CD8-positive, alpha-beta memory T cell (primary cell): ENCODE measurements at places on chromosomes 16 and 17.
A peak's percentile ranks its signal among the peaks of the same experiment; 100 is the strongest.

- no peak for DNase-seq
Observed at GRCh38 chr17:74584292-74585060, 7.6 kb downstream of the CD300LD start.

GRCh38 chr16:29925105-29925756 is 795 bp downstream of the KCTD13 start:
- no peak for DNase-seq

GRCh38 chr17:38870259-38871165 is 654 bp downstream of the LASP1 start:
- DNase-seq = peak; percentile 66

GRCh38 chr17:17917394-17917793 is 54.8 kb downstream of the TOM1L2 start:
- DNase-seq = no peak

- DNase-seq = peak; percentile 51
Observed at GRCh38 chr17:7846063-7846735, 8.7 kb upstream of the TMEM88 start.

DNA sequence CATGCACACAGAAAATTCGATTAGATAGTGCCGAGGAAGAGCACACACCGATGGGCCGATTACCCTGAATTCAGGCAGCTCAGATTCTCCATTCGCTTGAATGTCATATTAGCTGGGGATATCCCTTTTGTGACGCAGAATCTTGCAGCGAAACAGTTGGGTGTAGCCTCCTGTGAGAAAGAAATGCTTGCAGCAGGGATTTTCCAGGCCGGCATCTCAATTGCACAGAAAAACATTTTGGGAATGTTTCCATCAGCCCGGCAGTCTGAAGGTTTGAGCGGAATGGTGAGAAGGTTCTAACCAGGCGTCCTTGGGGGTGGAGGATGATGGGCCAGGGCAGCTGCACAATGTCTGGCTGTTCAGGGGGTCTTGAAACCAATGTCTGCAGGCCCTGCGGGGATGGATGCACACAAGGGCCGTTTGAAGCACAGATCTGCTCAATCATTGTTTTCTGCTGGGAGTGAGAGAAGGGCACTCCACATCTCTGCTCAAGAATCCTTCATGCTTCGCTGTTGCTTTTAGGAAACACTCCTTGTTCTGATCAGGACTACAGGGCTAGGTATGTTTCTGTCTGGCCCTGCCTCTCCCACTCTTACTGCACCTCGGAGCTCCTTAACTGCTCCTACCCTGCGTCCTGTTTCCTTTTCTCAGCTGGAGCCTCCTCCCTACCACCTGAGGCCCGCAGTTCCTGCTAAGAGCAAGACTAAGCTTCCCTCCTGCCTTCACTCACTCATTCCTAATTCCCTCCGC is 94.6 kb downstream of the CMIP start:
- DNase-seq = no peak

GRCh38 chr16:21206550-21206949 is 4.8 kb downstream of the ZP2 start:
- no peak for DNase-seq

- DNase-seq = no peak
Observed at GRCh38 chr16:31529937-31530312, 2.2 kb downstream of the AHSP start.

DNA sequence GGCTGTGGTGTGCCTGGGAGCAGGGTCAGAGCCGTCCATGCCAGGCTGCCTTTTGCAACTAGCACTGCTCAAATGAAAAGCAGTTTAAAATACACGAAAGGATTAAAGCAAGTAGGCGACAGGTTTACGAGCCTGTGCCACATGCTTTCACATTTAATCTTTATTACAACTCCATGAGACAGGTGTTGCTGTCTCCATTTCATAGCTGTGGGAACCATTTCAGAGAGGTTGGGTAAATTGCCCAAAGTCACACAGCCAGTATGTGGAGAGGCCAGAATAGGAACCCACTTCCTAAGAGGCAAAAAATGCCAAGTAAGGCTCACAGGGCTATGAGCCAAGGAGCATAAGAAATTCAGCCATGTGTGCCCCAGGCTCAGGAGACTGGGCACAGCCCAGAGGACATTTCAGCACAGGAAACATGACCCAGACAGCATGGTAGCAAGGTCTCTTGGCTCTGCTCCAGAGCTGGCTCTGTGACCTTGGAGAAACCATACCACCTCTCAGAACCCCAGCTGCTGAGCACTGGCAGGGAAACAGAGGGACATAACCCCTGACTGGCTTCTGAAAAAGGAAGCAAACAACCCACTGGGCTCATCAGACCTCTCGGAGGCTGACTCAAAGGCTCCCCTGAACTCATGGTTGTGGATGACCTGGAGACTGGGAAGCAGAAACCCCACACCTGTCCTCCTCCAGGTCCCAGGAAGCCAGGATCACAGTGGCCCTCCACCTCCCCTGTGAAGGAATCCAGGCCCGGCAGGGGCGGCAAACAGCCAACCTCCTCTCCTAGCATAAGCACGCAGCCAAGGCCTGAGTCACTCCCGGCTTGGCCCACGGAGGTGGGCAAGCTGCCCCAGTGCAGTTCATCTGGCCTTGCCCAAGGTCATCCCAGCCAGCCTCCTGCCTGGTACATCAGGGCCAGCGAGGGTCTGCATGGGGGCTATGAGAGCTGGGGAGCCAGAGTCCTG is 40.3 kb upstream of the MRPS23 start:
- DNase-seq = no peak

DNA sequence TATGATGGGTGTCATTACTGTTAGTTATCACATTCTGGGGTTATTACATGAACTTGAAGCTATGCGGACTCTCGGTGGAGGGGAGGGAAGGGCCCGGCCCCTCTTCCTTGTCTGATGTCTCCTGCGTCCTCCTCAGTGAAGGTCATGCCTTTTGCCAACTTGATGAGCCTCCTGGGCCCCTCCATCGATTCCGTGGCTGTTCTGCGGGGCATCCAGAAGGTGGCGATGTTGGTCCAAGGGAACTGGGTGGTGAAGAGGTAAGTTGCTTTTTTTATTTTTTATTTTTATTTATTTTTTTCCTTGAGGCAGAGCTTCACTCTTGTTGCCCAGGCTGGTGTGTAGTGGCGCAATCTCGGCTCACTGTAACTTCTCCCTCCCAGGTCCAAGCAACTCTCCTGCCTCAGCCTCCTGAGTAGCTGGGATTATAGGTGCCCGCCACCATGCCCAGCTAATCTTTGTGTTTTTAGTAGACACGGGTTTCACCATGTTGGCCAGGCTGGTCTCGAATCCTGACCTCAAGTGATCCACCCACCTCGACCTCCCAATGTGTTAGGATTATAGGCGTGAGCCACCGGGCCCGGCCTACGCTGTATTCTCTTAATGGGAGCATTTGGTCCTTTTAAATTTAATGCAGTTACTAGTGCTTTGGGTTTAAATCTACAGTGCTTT is 21.6 kb downstream of the POLR3E start:
- DNase-seq = peak; percentile 49

GRCh38 chr17:80365983-80366382 is 49.0 kb upstream of the ENDOV start:
- DNase-seq = no peak

GRCh38 chr17:41544491-41544892 is 16.4 kb upstream of the KRT19 start:
- DNase-seq = peak; percentile 2

DNA sequence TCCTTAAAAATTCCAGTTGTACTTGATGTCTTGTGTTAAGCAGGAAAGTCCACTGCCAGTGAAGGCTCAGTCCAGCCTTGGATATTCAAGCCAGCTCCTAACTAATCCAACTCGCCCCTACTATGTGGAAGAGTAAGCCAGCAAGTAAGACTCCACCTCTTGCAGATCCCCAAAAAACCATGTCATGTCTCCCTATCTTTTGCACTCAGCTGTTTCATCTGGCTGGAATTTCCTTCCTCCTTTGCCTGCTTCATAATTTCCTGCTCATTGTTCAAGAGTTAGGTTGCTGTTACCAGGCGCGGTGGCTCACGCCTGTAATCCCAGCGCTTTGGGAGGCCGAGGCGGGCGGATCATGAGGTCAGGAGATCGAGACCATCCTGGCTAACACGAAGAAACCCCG is 37.8 kb downstream of the RBBP6 start:
- no peak for DNase-seq

DNA sequence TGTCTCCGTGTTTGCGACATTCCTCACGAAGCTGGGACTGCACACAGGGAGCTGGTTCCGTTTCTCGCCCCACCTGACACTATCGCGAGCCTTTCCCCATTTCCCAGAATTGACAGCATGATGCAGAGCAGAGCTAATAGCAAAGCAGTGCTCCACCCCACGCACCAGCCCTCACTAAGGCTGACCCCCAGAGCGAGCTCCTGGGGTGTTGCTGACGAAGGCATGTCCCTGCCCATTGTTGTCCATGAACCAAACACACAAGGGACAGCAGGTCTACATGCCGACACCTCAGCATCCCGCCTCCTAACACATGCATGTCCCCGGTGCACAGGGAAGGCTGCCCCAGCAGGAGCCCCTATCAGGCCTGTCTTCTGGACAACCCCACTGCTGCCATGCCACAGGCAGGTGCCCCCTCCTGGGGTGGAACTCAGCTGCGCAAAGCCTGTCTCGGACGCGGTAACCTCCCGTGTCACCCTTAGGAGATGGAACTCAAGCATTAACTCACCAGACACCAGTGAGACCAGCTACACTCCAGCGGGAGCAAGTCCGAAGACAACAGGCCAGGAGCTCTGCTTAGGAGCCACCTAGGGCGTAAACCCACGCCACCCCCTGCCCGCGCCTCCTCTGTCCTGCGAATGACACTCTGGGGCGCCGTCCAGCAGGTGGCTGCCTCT is 16.9 kb upstream of the TRAP1 start:
- DNase-seq = no peak

DNA sequence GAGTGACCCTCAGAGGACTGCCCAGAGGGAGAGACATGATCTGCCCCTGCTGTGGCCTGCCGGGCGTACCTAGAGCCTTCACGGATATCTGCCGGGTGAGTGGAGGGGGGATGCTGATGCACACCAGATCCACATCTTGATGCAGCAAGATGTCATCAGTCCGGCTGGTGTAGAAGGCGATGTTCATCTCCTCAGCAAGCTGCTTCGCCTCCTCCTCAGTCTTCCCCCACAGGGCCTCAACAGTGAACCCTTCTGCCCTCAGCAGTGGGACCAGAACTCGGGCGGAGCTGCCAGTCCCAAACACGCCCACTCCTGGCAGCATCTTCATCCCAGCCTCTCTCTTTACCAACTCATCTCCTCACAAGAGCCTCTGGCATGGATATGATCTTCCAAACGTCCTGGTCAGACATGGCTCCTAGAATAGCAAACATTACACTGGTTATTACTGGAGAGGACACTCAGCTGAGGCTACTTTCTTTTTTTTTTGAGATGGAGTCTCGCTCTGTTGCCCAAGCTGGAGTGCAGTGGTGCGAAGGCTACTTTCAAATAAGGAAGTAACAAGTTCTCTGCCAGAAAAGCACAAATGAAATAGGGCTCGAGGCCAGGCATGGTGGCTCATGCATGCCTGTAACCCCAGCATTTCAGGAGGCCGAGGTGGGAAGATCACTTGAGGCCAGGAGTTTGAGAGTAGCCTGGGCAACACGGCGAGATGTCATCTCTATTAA is 18.9 kb downstream of the C16orf86 start:
- no peak for DNase-seq

GRCh38 chr17:80095844-80096475 is 5.4 kb upstream of the GAA start:
- DNase-seq = no peak

DNA sequence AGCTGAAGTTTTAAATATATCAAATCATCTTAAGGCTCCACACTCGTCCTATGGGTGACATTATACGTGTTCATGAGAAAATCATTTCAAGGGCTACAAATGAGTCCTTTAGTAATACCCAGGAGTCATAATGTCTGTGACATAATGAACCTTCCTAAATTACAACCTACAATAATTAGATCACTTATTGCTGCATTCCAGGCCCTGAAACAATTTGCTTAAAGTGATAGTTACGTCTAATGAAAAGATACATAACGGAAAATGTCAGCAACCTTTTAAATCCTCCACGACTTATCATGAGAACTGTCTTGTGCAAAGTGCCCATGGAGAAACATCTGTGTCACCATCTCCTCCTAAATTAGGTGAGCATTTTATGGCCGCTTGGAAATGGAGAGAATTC is 43.4 kb downstream of the IRX3 start:
- DNase-seq = no peak

- no peak for DNase-seq
Observed at GRCh38 chr17:45834471-45835396, 9.9 kb upstream of the SPPL2C start.

DNA sequence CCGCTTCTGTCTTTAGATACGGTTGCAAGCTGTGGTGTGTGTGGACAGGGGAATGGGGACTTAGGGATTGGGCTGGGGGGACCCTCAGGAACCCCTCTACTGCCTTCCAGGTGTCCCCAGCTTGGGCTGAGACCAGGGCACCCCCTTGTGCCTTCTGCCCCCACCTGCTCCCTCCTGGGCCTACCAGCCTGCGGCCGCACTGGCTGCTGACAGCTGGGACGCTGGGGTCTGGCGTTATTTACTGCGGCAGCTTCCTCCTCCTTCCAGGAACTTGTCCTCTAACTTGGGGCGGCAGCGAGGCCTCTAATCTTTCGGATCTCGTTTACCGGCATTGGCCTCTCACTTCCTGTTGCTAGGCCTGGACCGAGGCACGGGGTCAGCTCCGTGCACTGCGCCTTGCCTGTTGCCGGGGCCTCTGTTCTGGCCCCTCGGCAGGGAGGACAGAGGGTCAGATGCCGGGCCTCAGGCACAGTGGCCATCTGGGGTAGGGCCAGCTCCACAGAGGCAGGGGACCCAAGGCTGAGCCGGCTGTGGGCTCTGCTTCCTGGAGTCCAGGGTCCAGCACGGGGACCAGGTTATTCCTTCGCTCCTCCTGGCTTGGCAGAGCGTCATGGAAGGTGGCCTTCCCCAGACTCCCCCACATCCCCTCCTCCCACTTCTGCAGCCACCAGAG is 31.8 kb downstream of the TMEM235 start:
- DNase-seq = peak; percentile 41

GRCh38 chr16:24282141-24282540 is 26.0 kb downstream of the CACNG3 start:
- DNase-seq = no peak

DNA sequence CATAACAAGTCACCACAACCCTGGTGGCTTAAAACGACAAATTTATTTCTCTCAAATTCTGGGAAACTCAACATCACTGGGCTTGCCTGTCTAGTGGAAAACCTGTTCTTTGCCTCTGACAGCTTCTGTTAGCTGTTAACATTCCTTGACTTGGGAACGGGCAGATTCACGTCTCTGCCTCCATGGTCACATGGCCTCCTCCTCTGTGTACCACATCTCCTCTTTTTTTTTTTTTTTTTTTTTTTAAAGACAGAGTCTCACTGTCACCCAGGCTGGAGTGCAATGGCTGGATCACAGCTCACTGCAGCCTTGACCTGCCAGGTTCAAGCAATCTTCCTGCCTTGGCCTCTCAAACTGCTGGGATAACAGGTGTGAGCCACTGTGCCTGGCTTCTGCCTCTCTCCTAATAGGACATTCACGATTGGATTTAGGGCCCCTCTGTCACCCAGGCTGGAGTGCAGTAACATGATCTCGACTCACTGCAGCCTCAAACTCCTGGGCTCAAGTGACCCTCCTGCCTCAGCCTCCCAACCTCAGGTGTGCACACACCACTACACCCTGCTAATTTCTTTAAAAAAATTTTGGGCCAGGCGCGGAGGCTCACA is 11.7 kb upstream of the LLGL1 start:
- no peak for DNase-seq
